Epithelial cell of umbilical artery (primary cell): ENCODE measurements at places on chromosomes 6 and 20. TPM values are rescaled to one million over a fixed set of nuclear protein-coding genes. Genes with fewer than 3 reads are reported as not detected.

Gene TMEM244
- not detected in 2 replicates for total RNA-seq

Gene MCUR1
- 6.4 and 6.5 TPM in 2 replicates for total RNA-seq

Gene RRP36
- total RNA-seq = 117 and 139 TPM in 2 replicates

Gene SLC22A3
- total RNA-seq = 0.32 and 0.61 TPM in 2 replicates

Gene TBC1D32
- total RNA-seq = 4.9 and 8.2 TPM in 2 replicates

Gene PKIB
- total RNA-seq = 0.76 and 0.97 TPM in 2 replicates

Gene MRAP2
- 12.3 and 18.8 TPM in 2 replicates for total RNA-seq

Gene PKIG
- 194 and 363 TPM in 2 replicates for total RNA-seq

Gene TRAPPC3L
- under 0.01 TPM in 1 of 2 replicates, not detected in the other for total RNA-seq

Gene EFCAB8
- total RNA-seq = under 0.01 TPM in 1 of 2 replicates, not detected in the other

Gene POFUT1
- 31.8 and 32.7 TPM in 2 replicates for total RNA-seq

Gene APMAP
- total RNA-seq = 121 and 122 TPM in 2 replicates

Gene PRL
- not detected in 2 replicates for total RNA-seq

Gene NHSL1
- total RNA-seq = 18.7 and 22.7 TPM in 2 replicates

Gene HLA-G
- under 0.01 TPM in 1 of 2 replicates, not detected in the other for total RNA-seq

Gene HSPA12B
- total RNA-seq = 3.9 and 16.3 TPM in 2 replicates
